ENCODE measurements at places on chromosomes 11 and 22. TPM values are rescaled to one million over a fixed set of nuclear protein-coding genes. Genes with fewer than 3 reads are reported as not detected.

DNA sequence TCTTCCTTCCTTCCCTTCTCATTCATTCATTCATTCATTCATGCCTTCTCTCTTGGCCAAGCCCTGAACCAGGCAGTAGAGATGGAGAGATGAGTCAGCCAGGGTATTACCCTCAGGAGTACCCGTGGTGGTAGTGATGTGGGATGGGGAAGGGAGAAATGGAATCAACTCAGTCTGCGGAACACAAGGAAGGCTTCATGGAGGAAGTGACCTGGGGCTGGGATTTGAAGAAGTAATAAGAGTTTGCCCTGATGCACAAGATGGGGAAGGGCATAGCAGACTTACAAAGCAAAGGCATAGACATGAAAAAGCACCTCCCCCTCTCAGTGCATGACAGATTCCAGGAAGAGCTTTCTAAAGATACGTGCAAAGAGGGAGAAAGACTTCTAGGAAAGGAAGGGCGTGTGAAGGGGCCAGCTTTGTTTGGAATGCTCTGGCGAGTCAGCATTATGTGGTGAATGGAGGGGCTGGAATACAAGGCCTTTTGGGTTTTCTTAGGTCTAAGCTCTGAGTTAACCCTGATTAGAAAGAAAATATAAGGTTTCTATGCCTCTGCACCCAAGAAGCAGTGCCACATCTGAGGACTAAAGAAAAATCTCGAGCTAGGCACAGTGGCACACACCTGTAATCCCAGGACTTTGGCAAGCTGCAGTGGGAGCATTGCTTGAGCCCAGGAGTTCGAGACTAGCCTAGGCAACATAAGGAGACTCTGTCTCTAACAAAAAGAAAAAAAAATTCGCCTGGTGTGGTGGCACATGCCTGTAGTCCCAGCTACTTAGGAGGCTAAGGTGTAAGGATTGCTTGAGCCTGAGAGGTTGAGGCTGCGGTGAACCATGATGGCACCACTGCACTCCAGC is 36.4 kb upstream of the ACER3 start:
- peaks cover 22% of the 10 kb centered on the region for H3K4me1 ChIP-seq
- no peaks in the 10 kb centered on the region for H3K36me3 ChIP-seq
- DNase-seq: no peak
- no peak overlapping the region for H3K4me3 ChIP-seq
- peaks cover 4% of the 10 kb centered on the region for H3K27me3 ChIP-seq
- no peak overlapping the region for H3K27ac ChIP-seq

DNA sequence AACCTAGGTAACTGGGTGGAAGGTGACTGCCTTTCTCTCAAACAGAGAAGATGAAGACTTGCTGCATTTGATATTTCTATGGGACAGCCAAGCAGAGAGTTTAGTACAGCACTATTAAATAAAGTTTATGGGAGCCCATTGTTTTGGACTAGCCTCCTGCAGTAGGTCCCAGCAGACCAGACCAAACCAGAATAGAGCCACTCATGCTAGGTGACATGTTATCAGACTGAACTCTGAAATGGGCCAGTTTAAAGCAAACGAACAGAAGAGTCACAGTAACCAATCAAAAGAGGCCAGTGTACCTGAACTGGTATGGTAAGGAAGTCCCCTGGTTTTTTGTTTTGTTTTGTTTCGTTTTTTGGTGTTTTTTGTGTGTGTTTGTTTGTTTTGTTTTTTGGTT is 7.9 kb upstream of the MPZL2 start:
- peak overlapping the region; percentile 29 for H3K27ac ChIP-seq
- no peak overlapping the region for H3K4me3 ChIP-seq
- H3K36me3 ChIP-seq: peaks cover 3% of the 10 kb centered on the region
- H3K4me1 ChIP-seq: peaks cover 17% of the 10 kb centered on the region

- H3K4me3 ChIP-seq: no peak overlapping the region
- DNase-seq: no peak
- peaks cover 31% of the 10 kb centered on the region for H3K4me1 ChIP-seq
- no peak overlapping the region for H3K27ac ChIP-seq
Measured at GRCh38 chr11:2529173-2529572, 84.4 kb downstream of the KCNQ1 start.

GRCh38 chr11:50088231-50088630 is 55.6 kb downstream of the OR4C45 start:
- H3K27me3 ChIP-seq: no peaks in the 10 kb centered on the region
- no peaks in the 10 kb centered on the region for H3K36me3 ChIP-seq
- no peak overlapping the region for H3K27ac ChIP-seq
- no peaks in the 10 kb centered on the region for H3K4me1 ChIP-seq

DNA sequence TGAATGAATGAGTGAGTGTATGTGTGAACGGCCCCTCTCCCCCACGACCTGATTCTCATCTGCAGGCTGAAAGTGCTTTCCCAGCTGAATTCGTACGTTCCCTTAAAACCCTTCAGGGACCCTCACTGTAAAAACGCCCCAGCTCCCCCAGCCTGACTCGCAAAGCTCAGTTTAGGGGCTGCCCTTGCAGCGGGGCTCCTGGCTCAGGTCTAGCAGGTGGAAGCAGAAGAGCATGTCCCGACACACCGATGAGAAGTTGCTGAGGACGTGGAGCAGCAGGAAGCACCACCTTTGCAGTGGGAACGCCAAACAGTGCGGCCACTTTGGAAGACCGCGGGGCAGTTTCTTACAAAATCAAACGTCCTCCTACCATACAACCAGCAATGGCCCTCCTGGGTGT is 3.6 kb upstream of the MRPL23 start:
- peaks cover 5% of the 10 kb centered on the region for H3K27me3 ChIP-seq
- no peak overlapping the region for H3K27ac ChIP-seq
- DNase-seq: peak; percentile 3
- peaks cover 12% of the 10 kb centered on the region for H3K4me1 ChIP-seq

DNA sequence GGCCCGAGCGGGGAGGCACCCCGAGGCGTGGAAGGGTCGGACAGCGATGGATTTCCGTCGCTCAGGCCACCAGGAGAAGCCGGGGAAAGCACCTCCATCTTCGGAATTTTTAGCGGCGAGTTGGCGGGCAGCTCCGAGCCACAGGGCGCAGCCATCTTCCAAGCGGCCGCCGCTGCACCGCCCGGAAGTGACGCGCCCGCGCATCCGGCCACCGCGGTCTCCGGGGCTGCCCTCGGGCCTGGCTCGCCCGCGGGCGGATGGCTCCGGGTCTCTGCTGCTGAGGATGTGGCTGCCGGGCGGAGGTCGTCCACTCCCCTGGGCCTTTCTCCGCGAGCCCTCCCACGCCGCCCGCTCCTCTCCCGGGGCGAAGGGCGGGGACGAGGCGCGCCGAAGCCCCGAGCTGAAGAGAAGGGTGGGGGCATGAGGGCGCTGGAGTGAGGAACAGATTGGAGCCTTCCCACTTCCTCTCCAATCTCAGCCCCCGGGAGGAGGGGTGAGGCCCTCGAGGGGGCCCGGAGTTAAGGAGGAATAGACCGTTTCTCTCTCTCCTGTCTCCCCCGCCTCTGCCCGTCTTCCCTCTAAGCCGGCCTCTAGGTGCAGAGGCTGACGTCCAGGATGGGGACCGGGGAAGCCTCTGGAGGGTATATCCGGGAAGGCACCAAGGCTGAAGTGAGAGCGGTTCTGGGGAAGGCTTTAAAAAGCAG is at the start of gene MSANTD2:
TSS of gene MSANTD2 (minus strand) at position 181 of the 704 bp plus-strand sequence. CDS start at position 155, 26 bp downstream.
- peaks cover 4% of the 10 kb centered on the region for H3K36me3 ChIP-seq
- peak within 1 kb of the TSS; percentile 95 for H3K4me3 ChIP-seq
- peaks cover 12% of the 10 kb centered on the region for H3K4me1 ChIP-seq
- DNase-seq: peak; percentile 72

- no peak overlapping the region for H3K4me3 ChIP-seq
- H3K36me3 ChIP-seq: no peaks in the 10 kb centered on the region
- peaks cover 26% of the 10 kb centered on the region for H3K27me3 ChIP-seq
- no peak overlapping the region for H3K27ac ChIP-seq
Measured at GRCh38 chr11:126702165-126702720, 298.3 kb downstream of the KIRREL3 start.

DNA sequence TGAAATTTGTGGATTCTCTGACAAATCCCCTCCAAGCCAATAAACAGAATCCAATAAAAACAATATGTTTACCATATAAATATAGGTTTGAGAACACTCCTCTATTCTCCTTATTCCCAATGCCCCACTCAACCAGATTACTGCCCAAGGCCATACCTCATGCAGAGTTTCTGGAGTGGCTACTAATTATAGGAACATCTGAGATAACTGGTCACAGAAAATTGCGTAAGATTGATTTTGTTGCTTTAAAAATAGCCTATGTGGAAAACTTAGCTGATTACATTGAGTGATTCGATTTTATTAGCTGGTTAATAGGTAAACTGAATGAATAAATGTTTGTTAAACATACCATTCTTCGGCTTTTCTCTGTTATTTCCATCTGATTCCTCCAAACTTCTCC is 48.0 kb downstream of the ME3 start:
- no peak overlapping the region for H3K4me3 ChIP-seq
- H3K36me3 ChIP-seq: no peaks in the 10 kb centered on the region

DNA sequence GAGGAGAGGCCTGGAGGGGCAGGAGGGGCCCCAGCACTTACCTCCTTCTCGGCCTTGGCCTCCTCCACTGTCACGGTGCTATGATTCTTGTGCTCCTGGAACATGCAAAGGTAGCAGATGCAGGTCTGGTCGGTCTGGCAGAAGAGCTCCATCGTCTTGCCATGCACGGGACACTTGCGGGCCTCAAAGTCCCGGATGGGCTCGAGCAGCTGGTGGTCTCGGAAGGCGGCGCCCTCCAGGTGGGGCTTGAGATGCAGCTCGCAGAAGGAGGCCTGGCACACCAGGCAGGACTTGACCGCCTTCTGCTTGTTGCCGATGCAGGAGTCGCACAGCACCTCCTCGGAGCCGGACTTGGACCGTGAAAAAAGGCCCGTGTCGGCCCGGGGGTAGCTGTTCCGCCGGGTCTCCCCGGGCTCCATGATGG is 714 bp downstream of the TRIM29 start:
- peaks cover 27% of the 10 kb centered on the region for H3K27me3 ChIP-seq
- DNase-seq: no peak
- H3K4me3 ChIP-seq: no peak overlapping the region

Gene CD6
- 568 TPM for total RNA-seq
